Subcutaneous preadipocyte (primary cell): ENCODE measurements at places on chromosomes 6 and 20. TPM values are rescaled to one million over a fixed set of nuclear protein-coding genes. Genes with fewer than 3 reads are reported as not detected.

The TMEM244 gene
- 0.78 TPM in 1 of 2 replicates, not detected in the other for total RNA-seq

The PDYN gene
- total RNA-seq = not detected in 2 replicates

The CST4 gene
- not detected in 2 replicates for total RNA-seq

The COL19A1 gene
- total RNA-seq = under 0.01 and 0.39 TPM in 2 replicates

The PTCRA gene
- not detected in 2 replicates for total RNA-seq

The MCCD1 gene
- total RNA-seq = not detected in 2 replicates

The HLA-G gene
- 0.20 TPM in 1 of 2 replicates, not detected in the other for total RNA-seq

The OXT gene
- total RNA-seq = 0.39 TPM in 1 of 2 replicates, not detected in the other

The ADGB gene
- total RNA-seq = not detected in 2 replicates

The HLA-E gene
- 122 and 139 TPM in 2 replicates for total RNA-seq

The DNAH8 gene
- not detected in 2 replicates for total RNA-seq

The SHLD1 gene
- total RNA-seq = 0.73 and 1.4 TPM in 2 replicates

The MROH8 gene
- 0.59 and 1.5 TPM in 2 replicates for total RNA-seq
